ENCODE measurements at places on chromosomes 3 and 15.

GRCh38 chr15:91919014-91919534 lies 65.6 kb downstream of the SLCO3A1 start:
- DNase-seq: peak; percentile 72

DNA sequence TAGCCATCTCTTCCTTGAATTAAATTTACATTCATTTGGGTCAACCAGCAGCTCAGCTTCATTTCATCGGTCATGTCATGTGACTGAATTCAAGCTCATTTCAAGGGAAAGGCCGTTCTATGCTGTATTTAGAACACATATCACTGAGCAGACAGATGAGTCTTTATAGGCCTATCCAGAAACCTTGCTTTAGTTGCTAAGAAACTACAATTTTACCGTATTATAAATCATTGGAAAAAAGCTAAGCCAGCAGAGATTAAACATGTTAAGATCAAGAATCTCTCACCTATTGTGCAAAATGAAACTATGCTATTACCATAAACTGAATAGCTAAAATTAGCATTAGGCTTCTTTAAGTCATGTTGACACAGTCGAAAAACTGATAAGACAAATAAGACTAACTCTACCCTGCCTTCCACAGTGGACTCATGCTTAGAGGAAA lies 2.2 kb downstream of the NPTN start:
- no peak for DNase-seq

DNA sequence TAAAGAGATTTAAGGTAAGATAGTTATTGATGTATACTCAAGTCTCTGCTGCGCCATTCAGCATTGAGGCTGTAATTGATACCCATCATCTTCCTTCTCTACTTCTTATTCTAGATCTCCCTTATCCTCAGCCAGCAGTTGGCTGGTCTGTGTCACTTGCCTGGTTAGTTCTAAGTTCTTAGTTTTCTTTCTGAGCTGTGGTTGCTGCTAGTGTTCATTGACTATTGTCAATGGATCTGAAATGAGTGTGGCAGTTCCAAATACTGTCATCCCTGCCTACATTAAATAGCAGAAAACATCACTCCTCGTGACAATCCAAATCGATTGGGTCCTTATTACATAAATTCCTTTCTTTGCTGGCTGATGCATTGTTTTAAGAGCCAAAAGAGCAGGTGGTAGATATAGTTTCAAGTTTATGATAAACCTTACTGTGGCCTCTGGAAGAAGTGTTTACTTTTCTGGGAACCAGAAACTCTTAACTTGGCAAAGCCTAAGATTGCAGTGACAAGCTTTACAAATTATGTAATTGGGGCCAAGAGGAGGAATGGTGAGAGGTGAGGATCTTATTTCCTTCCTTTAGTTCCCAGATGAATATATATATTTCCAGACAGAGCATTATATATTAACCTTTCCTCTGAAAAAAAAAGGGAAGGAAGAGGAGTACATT lies 168.0 kb downstream of the GMNC start:
- DNase-seq: no peak

DNA sequence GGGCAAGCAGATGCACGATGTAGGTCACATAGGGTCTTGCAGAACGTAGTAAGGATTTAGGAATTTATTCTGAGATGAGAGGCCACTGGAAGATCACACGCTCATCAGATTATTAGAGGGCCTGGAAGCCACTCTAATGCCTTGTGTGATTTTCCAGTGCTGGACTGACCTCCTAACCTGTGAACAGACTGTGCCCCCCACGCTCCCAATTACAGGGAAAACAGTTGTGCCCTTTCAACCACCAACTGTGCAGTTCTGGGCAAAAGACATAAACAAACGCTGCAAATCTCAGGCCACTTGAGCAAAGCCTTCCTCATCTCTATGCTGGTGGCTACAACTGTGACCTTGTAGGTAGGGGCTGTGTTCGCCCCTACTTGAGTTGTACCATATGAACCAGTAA lies 48.2 kb upstream of the BOC start:
- no peak for DNase-seq

DNA sequence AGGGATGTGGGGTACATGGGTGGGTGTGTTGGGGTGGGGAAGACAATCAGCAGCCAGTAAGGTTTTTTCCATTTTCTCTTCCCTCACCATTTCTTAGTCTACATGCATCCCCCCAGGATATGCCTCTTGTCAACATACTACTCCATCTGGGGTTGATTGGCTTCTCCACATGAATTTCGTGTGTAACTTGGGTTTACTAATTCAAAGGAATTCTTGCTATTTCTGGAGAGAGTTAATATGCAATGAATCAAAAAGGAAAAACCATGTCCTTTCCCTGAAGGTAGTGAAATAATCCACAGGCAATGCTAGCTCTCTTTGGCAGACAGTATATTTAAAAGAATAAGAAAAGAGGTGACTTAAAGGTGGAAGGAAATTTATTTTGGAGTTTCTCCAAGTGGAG lies 198.4 kb downstream of the EBLN2 start:
- DNase-seq: no peak

DNA sequence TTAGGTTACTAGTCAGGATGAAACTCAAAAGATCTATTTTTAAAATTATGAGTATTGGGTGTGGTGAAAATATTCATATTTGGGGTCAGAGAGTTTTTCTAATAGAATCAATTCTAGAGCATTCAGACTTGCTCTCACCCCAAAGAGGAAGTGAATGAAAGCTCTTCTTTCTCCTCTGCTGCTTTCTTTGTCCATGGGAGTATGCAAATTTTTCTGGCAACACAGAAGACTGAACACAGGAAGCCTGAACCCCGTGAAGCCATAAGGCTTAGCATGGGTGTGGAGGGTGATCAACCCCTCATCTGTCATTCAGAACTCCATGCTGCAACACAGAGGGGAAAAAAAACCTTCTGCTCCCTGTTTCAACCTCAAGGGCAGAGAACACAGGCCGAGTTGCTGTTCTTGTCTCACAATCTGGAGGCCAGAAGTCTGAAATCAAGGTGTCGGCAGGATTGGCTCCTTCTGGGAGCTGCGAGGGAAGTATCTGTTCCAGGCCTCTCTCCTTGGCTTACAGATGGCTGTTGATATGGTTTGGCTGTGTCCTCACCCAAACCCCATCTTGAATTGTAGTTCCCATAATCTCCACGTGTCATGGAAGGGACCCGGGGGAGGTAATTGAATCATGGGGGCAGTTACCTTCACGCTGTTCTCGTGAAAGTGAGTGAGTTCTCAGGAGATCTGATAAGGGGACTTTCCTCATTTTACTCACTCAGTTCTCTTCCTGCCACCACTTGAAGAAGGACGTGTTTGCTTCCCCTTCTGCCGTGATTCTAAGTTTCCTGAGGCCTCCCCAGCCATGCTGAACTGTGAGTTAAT lies 33.7 kb upstream of the CD47 start:
- no peak for DNase-seq

All from posterior cingulate gyrus (tissue), 11 donors.